Activated CD4-positive, alpha-beta T cell treated with anti-CD3 and anti-CD28 coated beads, Interleukin-2, amount 10 ng/mL, durations not matched to agents 24 days and 14 days (primary cell): ENCODE measurements at places on chromosomes 5 and 9. TPM values are rescaled to one million over a fixed set of nuclear protein-coding genes. Genes with fewer than 3 reads are reported as not detected.

GRCh38 chr5:157046041-157046440 is 12.9 kb downstream of the HAVCR1 start:
- H3K27me3 ChIP-seq: no peaks in the 10 kb centered on the region
- peaks cover 48% of the 10 kb centered on the region for H3K36me3 ChIP-seq
- H3K27ac ChIP-seq: peak overlapping the region; percentile 48
- no peak overlapping the region for H3K4me3 ChIP-seq
- DNase-seq: no peak

TAS2R1 gene
- not detected in 2 replicates for total RNA-seq

DNA sequence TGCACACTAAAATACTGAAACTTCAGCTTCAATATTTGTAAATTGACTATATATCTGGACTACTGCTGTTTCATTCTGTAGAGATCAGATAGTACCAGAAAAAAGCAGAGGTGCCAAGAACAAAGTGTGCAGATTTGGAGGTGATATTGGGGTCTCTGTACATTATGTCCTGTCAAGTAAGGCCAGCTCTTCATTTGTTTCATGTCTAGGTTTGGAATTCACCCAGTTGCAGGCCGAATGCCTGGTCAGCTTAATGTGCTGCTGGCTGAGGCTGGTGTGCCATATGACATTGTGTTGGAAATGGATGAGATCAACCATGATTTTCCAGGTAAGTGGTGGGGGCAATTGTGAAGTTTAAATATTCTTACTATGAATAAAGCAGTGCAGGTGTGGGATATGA is 96.9 kb downstream of the NNT start:
- no peaks in the 10 kb centered on the region for H3K27me3 ChIP-seq
- peaks cover 50% of the 10 kb centered on the region for H3K36me3 ChIP-seq

GRCh38 chr9:117104716-117105495 is 310.0 kb downstream of the ASTN2 start:
- no peak overlapping the region for H3K27ac ChIP-seq
- H3K27me3 ChIP-seq: no peaks in the 10 kb centered on the region

GRCh38 chr5:163695830-163696578 is 190.6 kb downstream of the MAT2B start:
- H3K36me3 ChIP-seq: no peaks in the 10 kb centered on the region
- no peaks in the 10 kb centered on the region for H3K4me1 ChIP-seq
- no peak overlapping the region for H3K4me3 ChIP-seq
- H3K27ac ChIP-seq: no peak overlapping the region
- no peak for DNase-seq

- no peak for DNase-seq
- H3K4me1 ChIP-seq: no peaks in the 10 kb centered on the region
- no peaks in the 10 kb centered on the region for H3K27me3 ChIP-seq
These were observed 270.6 kb downstream of the DENND1A start for GRCh38 chr9:123659358-123659757.

PCDHB6 gene
- not detected in 2 replicates for total RNA-seq

- no peaks in the 10 kb centered on the region for H3K4me1 ChIP-seq
- H3K36me3 ChIP-seq: no peaks in the 10 kb centered on the region
- H3K27ac ChIP-seq: no peak overlapping the region
- H3K4me3 ChIP-seq: no peak overlapping the region
- no peak for DNase-seq
These were observed 259.0 kb upstream of the IRX1 start for GRCh38 chr5:3336666-3337065.

PCDHGA9 gene
- total RNA-seq: 0.33 and 0.44 TPM in 2 replicates

PAPPA gene
- total RNA-seq: not detected in 2 replicates
